Stimulated activated CD4-positive, alpha-beta T cell treated with anti-CD3 and anti-CD28 coated beads, Interleukin-2, amount 100 ng/mL, for 4 hours (primary cell): ENCODE measurements at places on chromosomes 6 and 20.

DNA sequence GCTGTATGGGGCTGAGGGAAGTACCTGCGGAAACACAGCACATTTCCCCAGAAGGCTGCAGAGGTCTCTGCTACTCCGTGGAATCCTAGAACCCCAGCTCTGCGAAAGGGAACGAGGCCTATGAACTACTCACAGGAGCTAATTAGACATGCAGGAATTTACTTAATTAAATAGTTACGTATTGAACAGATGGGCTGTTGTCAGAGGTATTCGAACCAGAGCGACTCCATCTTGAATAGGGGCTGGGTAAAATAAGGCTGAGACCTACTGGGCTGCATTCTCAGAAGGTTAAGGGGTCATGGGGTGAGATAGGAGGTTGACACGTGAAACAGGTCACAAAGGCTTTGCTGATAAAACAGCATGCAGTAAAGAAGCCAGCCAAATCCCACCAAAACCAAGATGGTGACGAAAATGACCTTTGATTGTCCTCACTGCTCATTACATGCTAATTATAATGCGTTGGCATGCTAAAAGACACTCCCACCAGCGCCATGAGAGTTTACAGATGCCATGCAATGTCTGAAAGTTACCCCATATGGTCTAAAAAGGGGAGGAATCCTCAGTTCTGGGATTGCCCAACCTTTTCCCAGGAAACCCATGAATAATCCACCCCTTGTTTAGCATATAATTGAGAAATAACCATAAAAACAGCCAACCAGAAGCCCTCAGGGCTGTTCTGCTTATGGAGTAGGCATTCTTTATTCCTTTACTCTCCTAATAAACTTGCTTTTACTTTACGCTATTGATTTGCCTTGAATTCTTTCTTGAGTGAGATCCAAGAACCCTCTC, 14.7 kb upstream of the SSTR4 start:
- no peak for DNase-seq

DNA sequence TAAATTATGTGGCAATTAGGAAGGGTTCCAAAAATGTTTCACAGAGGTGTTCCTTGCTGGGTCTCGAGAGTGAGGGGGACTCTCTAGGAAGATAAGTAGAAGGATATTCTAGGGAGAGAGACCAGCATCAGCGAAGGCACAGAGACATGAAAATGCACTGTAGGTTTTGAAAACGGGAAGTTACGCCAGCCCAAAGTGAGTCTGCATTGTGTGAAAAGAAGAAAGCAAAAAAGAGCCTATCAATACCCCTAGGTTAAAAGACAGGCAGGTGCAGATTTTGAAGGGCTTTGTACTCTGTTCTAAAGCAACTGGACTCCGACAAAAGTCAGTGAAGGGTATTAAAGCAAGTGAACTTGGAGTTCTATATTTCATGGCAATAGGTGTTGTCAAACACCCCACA, 25.7 kb upstream of the MRAP2 start:
- DNase-seq, result no peak

GRCh38 chr6:63598049-63599036, 26.1 kb downstream of the LOC128125822 start:
- DNase-seq, result peak; percentile 69

DNA sequence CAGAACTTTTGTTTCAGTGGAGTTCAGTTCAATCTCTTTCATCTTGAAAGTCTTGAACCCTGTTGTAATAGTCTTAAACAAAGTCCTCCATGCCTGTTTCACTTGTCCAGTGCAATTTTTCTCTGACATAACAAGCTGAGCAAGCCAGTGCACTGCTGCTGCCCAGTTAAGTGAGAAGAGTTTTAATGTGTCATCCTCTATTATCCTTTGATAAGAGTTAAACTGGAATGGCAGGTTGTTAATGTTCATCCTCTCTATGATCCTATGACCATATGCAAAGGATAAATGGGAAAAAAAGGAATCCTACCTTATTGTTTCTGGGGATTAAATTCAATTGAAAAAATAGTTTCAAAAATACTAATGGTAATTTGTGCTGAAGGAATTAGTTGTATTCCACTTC, 197.5 kb downstream of the FRK start:
- no peak for DNase-seq

DNA sequence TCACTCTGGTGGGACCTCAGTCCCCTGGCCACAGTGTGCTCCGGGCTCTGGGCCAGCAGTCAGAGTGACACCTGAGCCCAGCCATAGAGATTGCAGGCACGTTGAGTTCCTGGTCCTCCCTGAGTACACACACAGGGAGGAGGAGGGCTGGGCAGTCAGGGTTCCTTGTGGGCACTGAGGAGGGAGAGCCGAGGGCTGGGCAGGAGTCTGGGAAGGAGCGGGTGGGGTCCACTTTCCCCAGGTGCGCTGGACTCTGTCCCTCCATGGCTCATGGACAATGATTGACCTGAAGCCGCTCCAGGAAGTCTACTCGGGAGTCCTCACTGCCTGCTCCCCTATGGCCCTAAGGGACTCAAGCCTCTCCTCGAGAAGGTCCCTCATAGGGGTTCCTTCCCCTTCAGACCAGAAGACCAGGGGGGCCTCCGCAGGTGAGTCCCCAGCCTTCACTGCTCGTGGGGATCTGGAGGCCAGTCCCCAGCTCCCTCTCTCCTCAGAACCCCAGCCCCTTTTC, 1.1 kb downstream of the SLC44A4 start:
- no peak for DNase-seq

- DNase-seq, result no peak
These were observed 9.6 kb upstream of the BEND3 start for GRCh38 chr6:107124934-107125348.

DNA sequence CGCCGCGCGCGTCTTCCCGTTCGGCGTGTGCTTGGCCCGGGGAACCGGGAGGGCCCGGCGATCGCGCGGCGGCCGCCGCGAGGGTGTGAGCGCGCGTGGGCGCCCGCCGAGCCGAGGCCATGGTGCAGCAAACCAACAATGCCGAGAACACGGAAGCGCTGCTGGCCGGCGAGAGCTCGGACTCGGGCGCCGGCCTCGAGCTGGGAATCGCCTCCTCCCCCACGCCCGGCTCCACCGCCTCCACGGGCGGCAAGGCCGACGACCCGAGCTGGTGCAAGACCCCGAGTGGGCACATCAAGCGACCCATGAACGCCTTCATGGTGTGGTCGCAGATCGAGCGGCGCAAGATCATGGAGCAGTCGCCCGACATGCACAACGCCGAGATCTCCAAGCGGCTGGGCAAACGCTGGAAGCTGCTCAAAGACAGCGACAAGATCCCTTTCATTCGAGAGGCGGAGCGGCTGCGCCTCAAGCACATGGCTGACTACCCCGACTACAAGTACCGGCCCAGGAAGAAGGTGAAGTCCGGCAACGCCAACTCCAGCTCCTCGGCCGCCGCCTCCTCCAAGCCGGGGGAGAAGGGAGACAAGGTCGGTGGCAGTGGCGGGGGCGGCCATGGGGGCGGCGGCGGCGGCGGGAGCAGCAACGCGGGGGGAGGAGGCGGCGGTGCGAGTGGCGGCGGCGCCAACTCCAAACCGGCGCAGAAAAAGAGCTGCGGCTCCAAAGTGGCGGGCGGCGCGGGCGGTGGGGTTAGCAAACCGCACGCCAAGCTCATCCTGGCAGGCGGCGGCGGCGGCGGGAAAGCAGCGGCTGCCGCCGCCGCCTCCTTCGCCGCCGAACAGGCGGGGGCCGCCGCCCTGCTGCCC, 1.1 kb downstream of the SOX4 start:
- no peak for DNase-seq

DNA sequence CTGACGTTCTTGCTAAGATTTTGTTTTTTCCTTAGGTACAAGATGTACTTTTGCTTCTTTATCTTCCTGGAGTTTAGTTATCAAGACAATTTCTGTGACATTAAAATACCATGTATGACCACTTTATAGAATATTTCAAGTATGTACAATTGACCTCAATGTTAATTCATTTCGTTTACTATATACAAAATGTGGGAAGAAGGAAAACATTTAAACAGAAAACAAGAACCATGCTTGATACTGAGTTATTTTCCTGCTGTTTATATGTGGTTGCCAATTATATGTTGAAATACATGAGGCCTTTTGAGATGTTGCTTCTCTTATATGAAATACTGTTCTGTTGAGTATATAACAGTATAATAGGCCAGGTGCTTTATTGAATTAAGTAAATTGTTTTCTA, 184.3 kb downstream of the JARID2 start:
- DNase-seq, result no peak

- no peak for DNase-seq
These were observed 398.4 kb downstream of the TBC1D32 start for GRCh38 chr6:120935908-120936307.

DNA sequence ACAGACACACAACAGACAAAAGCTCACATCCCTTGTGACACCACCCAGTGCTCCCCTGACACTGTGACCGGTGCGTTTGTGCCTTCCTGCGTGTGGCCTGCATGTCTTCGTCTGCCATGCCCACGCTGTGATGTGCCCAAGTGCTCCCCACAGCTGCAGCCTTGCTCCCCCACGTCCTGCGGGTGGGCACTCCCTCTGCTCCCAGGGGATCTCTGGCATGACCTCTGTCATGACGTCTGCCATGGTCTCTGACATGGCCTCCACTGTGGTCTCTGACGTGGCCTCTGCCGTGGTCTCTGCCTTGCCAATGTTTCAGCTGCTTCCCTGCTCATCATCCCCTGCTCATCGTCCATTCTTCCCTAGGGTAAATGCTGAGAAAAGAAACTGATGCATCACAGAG, 200.9 kb downstream of the DLL1 start:
- no peak for DNase-seq
